Sigmoid colon (tissue), 7 donors: ENCODE measurements at places on chromosomes 5 and 9.

DNA sequence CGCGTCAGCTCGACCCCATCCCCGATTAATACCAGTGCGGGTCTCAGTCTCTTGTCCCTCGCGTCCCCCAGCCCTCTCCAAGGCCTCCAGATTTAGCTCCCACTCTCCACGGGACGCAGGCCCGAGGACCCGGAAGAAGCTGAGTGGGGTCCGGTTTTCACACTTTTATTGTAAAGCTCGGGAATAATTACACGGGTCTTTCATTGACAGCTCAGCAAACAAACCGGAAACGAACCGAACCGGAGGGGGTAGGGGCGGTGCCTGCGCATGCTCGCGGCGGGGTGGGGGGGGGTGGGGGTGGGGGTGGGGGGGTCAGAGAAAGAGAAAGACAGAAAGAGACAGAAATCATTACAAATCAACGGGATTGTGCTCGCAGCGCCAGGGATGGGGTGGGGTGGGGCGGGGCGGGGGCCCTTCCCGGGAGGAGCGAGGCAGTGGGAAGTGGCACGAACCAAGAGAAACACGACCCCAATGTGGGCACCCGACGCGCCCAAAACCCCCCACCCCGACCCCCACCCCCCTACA lies 27.9 kb downstream of the PCDH1 start:
- H3K4me1 ChIP-seq = peaks cover 16% of the 10 kb centered on the region
- H3K4me3 ChIP-seq = peak overlapping the region; percentile 68
- DNase-seq = no peak
- H3K27me3 ChIP-seq = peaks cover 6% of the 10 kb centered on the region

DNA sequence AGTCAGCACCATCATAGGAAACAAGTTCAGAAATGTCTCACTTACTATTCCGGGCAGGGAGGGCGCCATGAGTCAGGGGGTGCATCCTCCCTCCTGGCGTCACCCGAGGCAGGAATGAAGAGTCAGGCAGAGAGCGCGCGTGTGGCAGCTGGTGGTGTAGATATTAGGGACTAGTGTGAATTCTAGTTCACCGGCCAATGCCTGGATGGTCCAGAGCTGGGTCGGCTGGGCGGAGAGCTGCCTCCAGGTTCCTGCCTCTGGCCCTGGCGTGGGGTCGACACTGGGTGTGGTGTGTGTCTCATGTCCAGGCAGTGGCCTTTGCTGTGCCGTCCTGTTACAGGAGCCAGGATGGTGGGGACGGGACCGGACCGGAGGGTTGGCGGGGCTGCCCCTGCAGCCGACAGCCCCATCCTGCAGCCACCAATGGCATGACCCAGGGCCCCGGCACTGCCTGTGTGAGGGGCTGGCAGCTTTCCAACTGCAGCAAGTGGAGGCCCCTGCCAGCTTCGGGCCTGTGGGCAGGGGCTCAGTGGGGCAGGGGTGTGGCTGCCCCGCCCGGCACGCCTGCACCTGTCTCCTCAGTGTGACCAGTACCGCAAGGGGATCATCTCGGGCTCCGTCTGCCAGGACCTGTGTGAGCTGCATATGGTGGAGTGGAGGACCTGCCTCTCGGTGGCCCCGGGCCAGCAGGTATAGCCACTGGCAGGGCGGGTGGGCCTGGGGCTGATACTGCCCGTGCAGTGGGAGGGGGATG lies 9.1 kb downstream of the DIPK1B start:
- peaks cover 62% of the 10 kb centered on the region for H3K4me1 ChIP-seq
- no peak overlapping the region for H3K4me3 ChIP-seq
- H3K36me3 ChIP-seq = peaks cover 53% of the 10 kb centered on the region
- no peaks in the 10 kb centered on the region for H3K27me3 ChIP-seq

- H3K27ac ChIP-seq = no peak overlapping the region
- no peaks in the 10 kb centered on the region for H3K27me3 ChIP-seq
- no peak for DNase-seq
- H3K36me3 ChIP-seq = no peaks in the 10 kb centered on the region
- H3K4me1 ChIP-seq = peaks cover 15% of the 10 kb centered on the region
Observed at GRCh38 chr9:81417941-81418340, 271.4 kb downstream of the TLE1 start.

DNA sequence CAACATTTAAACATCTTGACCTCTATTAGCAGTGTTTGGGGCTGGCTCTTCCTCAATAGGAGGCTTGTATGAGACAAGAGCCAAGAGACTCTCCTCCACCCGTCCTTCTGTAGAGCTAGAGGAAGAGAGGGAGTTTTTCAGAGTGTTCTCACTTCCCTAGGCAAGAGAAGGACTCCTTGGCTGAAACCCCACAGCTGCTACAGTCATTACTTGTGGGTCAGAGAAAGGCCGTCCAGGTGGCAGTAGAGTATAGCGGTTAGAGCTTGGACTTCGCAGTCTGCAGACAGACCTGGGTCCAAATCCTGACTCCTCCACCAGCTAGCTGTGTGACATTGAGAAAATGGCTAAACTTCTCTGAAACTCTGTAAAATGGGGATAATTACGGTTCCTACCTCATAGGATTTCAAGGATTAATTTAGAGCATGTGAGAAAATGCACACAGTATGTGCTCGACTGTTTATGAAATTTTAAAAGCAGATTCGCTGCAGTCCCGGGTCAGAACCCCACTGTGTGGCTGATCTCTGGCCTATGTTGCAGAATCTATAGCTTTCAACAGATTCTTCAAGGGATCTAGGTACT lies 80.8 kb upstream of the ARAP3 start:
- DNase-seq = no peak
- H3K4me3 ChIP-seq = no peak overlapping the region
- no peak overlapping the region for H3K27ac ChIP-seq
- H3K4me1 ChIP-seq = no peaks in the 10 kb centered on the region
